ENCODE measurements at places on chromosomes 11 and 22. TPM values are rescaled to one million over a fixed set of nuclear protein-coding genes. Genes with fewer than 3 reads are reported as not detected.

The ANO9 gene
- 0.82 TPM for total RNA-seq

The MYO7A gene
- not detected for total RNA-seq

The CBX6 gene
- 38.9 TPM for total RNA-seq

The MPZL3 gene
- 8.5 TPM for total RNA-seq

The APOL5 gene
- total RNA-seq, result not detected

The FJX1 gene
- 50.2 TPM for total RNA-seq

The CERK gene
- 23.2 TPM for total RNA-seq

The USP35 gene
- 18.7 TPM for total RNA-seq

The ADAMTS15 gene
- 13.8 TPM for total RNA-seq

The BEST1 gene
- 0.66 TPM for total RNA-seq

The PGA5 gene
- 0.79 TPM for total RNA-seq

GRCh38 chr11:66047541-66048365, 1.2 kb downstream of the GAL3ST3 start:
- H3K27me3 ChIP-seq, result peaks cover 3% of the 10 kb centered on the region
- H3K4me1 ChIP-seq, result peaks cover 17% of the 10 kb centered on the region
- H3K27ac ChIP-seq, result no peak overlapping the region
- H3K4me3 ChIP-seq, result no peak overlapping the region

- no peak overlapping the region for H3K27ac ChIP-seq
- no peak for DNase-seq
- no peaks in the 10 kb centered on the region for H3K4me1 ChIP-seq
- H3K36me3 ChIP-seq, result no peaks in the 10 kb centered on the region
- H3K27me3 ChIP-seq, result no peaks in the 10 kb centered on the region
Observed at GRCh38 chr22:45578524-45579147, 76.0 kb downstream of the FBLN1 start.

- H3K4me1 ChIP-seq, result peaks cover 45% of the 10 kb centered on the region
- DNase-seq, result no peak
- H3K4me3 ChIP-seq, result no peak overlapping the region
- H3K27me3 ChIP-seq, result no peaks in the 10 kb centered on the region
- no peak overlapping the region for H3K27ac ChIP-seq
Observed at GRCh38 chr11:76772100-76772782, 10.9 kb upstream of the TSKU start.

DNA sequence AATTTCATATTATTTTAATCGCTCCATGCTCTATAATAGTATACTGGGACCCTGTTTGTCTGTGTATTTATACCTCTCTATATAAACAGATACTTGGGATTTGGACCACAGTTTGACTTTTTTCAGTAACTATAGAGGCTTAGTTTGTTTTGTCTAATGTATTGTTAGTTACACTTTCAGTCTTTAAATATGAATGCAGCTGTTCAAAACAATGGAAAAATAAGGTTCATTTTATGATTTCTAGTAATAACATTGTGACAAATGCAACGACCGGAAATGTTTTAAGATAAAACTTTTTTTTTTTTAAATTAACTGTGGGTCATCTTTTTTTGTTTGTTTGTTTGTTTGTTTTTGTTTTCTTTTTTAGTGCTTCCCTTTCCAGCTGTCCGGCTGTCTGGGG, 133.5 kb downstream of the ARHGAP42 start:
- H3K27ac ChIP-seq, result no peak overlapping the region
- no peaks in the 10 kb centered on the region for H3K36me3 ChIP-seq
- H3K27me3 ChIP-seq, result no peaks in the 10 kb centered on the region

- H3K4me3 ChIP-seq, result no peak overlapping the region
- DNase-seq, result no peak
- H3K27ac ChIP-seq, result no peak overlapping the region
Observed at GRCh38 chr11:111905411-111905810, 6.2 kb downstream of the CRYAB start.

GRCh38 chr11:41483956-41484355, 24.5 kb upstream of the LRRC4C start:
- DNase-seq, result no peak
- H3K27me3 ChIP-seq, result no peaks in the 10 kb centered on the region
- peaks cover 13% of the 10 kb centered on the region for H3K4me1 ChIP-seq
- H3K36me3 ChIP-seq, result no peaks in the 10 kb centered on the region
- no peak overlapping the region for H3K27ac ChIP-seq

DNA sequence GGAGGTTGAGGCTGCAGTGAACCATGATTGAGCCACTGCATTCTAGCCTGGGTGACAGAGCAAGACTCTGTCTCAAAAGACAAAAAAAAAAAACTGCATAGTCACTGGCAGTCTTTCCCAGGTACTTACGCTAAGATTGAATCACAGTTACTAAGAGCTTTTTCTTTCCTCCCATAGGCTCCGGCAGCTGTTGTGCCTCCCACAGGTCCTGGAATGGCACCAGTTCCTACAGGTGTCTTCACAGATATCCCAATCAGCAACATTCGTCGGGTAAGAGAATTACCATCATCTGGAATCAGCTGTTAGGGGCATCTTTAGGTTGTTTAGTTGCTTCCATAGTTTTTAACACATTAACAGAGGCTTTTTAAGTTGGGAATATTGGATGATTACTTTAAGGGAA, 19.8 kb downstream of the DLAT start:
- no peak overlapping the region for H3K4me3 ChIP-seq
- no peak for DNase-seq
- H3K27me3 ChIP-seq, result no peaks in the 10 kb centered on the region
- no peak overlapping the region for H3K27ac ChIP-seq
- H3K36me3 ChIP-seq, result peaks cover 6% of the 10 kb centered on the region

GRCh38 chr22:37855462-37855861, 6.2 kb downstream of the EIF3L start:
- H3K4me3 ChIP-seq, result no peak overlapping the region
- peaks cover 1% of the 10 kb centered on the region for H3K4me1 ChIP-seq
- no peak for DNase-seq

DNA sequence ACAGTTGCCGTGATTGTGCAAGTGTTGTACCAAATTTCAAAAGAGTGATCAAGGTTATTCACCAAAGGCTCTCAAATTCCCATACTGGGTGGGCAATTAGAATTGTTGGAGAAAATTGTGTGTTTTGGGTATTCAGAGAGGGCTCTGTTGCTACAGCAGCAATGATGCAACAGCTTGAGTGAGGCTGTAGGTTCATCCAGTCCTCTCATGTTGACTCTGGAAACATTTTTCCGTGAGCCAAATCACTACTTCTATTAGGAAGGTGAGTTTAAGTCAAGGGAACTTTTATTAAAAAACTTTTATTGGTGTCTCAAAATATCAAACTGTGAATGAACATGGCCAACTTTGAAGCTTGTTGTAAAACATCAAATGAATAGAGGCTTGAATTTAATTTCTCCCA, 116.5 kb downstream of the CD44 start:
- H3K27me3 ChIP-seq, result no peaks in the 10 kb centered on the region
- DNase-seq, result no peak
- H3K36me3 ChIP-seq, result no peaks in the 10 kb centered on the region
- H3K4me1 ChIP-seq, result peaks cover 9% of the 10 kb centered on the region

- no peak for DNase-seq
- no peak overlapping the region for H3K27ac ChIP-seq
- no peaks in the 10 kb centered on the region for H3K27me3 ChIP-seq
- no peak overlapping the region for H3K4me3 ChIP-seq
Observed at GRCh38 chr22:19079691-19080090, 42.5 kb downstream of the DGCR2 start.

DNA sequence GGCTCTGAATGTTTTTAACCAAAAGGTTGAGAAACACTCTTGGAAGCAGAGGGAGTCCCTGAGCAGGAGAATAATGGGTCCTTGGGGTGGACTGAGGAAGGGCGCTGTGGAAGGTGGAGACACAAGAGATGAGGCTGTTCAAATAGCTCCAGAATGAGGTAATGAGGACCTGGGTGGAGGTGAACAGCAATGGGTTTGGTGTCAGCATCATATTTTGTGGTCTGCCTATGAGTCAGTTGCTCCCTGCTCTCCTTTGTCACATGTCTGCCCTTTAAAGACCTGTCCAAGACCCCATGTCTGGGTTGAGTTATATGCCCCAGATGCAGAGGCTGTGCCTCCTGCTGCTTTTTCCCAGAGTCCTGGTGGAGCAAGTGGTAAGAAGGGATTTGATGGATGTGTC, 113.6 kb downstream of the BARX2 start:
- no peaks in the 10 kb centered on the region for H3K36me3 ChIP-seq
- no peak overlapping the region for H3K27ac ChIP-seq
- H3K27me3 ChIP-seq, result no peaks in the 10 kb centered on the region

GRCh38 chr11:12135185-12135584, 24.8 kb downstream of the MICAL2 start:
- no peak overlapping the region for H3K4me3 ChIP-seq
- H3K27me3 ChIP-seq, result no peaks in the 10 kb centered on the region
- peaks cover 44% of the 10 kb centered on the region for H3K36me3 ChIP-seq
- DNase-seq, result no peak
